ENCODE measurements at places on chromosomes 2 and 18.

DNA sequence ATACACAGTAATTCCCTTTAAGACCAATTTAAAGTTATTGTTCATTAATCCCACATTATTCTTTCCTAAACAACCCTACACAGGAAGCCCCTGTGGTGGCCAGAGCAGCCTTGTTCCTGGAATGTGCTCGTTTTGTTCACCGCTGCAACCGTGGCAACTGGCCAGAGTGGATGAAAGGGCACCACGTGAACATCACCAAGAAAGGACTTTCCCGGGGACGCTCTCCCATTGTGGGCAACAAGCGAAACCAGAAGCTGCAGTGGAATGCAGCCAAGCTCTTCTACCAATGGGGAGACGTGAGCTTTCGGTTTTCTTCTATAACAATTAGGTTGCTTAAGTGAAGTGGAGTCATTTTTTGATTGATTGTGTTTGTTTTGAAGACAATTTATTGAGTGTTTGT is 101.0 kb downstream of the UNC80 start:
- peak; percentile 99 for ATAC-seq

DNA sequence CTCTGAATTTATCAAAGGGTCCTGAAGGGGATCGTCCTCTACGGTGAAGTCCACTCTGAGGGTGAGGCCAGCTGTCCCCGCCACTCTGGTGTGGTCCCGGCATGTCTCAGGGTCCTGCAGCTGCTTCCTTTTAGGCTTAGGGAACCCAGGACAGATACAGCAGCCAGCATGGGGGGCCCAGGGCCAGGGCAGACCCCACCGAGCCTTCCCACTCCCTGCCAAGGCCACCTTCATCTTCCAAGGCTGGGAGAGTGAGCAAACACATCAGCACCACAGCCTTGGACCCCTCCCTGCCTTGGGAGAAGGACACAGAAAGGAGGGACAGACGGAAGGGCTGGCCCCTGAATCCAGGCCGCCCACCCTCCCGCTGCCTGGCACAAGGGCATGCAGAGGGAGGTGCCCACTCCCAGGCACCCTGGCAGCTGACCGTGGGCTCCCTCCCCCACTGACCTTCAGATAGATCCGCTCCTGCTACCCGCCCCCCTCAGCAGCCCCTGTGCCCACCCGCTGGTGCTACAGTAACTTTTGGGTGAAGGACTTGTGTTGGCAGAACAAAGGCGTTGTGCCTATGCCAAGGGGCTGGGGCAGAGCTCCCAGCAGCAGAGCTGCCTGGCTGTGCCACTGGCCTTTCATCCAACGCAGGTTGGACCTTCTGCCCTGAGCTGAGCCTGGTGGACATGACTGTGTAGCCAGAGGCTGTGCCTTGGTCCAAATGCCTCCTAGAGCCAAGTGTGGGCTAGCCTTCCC is 7.6 kb downstream of the CYP26B1 start:
- no peak for ATAC-seq

DNA sequence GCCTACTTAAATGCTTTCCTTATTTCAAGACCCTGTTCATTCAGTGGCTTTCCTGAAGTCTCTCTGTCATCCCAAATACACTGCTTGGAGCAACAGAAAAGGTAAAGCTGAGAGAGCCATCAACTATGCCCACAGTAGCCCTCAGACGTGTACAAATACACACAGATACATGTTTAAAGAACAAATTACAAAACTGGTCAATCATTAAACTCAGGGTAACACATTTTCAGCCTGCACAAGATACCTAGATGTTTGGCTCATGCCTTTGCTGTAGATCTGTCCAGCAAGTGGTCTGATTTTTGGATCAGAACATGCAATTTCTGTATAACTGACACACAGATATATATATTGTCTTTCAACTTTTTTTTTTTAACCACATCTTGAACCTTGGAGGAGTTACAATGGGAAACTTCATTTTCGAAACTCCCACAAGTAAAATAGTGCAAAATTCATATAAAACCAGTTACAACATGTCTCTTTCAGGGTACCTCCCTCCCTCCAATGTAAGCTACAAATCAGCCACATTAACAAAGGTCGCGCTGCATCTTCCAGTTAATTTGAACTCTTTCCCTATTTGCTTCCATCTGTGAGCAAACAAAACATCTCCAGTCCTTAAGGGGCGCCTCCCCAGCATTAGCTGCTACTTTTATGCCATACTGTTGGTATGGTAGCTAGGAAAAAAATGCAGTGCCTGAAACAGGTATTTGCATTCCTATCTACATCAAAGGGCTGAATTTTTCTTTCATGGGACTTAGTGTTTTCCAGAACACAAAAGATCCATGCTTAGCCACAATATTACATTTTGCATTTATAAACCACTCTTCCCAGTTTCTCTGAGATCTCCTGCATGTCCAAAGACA is 311.9 kb downstream of the NRXN1 start:
- ATAC-seq = no peak

DNA sequence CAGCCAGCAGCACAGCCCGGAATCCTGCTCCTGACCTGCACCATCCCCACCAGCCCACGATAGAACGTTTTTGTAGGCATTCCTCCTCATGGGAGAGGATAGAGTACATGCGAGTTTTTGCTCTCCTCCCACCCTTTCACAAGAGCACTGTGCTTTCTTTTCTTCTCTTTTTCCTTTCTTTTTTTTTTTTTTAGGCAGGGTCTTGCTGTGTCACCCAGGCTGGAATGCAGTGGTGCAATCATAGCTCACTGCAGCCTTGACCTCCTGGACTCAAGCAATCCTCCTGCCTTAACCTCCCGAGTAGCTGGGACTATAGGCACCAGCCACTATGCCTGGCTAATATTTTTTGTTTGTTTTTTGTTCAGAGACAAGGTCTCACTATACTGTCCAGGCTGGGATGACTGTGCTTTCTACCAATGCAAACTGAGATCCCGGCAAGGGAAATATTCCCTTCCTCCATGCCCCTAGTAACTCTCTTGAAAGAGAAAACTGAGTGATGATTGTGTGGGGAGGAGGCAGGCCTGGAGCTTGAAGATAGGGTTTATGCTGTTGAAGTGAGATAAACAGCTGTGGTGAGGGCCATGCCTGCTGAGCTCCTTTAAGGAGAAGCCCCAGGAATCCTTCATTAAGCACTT is 82.6 kb upstream of the TXNDC2 start:
- no peak for ATAC-seq

GRCh38 chr2:73291461-73292315 is 1.7 kb downstream of the EGR4 start:
- ATAC-seq = peak; percentile 62

- no peak for ATAC-seq
Measured at GRCh38 chr2:127405255-127405610, 13.0 kb upstream of the PROC start.

GRCh38 chr18:47545613-47546012 is 294.2 kb upstream of the SKOR2 start:
- ATAC-seq = no peak

GRCh38 chr2:44616667-44617155 is 255.0 kb downstream of the CAMKMT start:
- peak; percentile 7 for ATAC-seq

- peak; percentile 51 for ATAC-seq
Measured at GRCh38 chr2:54482715-54483114, 26.6 kb downstream of the SPTBN1 start.

- ATAC-seq = no peak
Measured at GRCh38 chr2:204560902-204561301, 15.6 kb downstream of the PARD3B start.

GRCh38 chr18:47746615-47747014 is 183.8 kb downstream of the SMAD2 start:
- ATAC-seq = no peak

- no peak for ATAC-seq
Measured at GRCh38 chr2:233179848-233180366, 71.6 kb upstream of the ATG16L1 start.

DNA sequence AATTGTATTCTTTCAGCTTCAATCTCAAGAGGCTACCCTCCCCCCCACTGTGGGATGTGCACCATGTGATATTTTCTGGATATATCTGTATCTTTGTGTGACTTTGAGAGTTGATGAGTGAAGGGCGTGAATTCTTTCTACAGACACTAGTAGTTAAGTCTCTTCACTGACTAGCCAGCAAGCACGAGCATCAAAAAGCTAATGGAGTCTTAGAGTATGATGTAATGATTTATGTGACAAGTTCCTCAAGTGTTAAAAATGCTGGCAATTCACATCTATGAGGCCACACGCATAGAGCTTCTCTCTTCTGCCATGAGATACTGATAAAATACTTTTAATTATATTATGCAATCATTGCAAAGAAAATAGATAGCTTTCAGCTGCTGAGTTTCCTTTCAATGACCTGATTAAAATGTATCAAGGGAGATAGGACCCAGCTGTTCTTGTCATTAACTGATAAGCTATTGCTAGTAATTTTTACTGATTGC is 304.8 kb downstream of the TRIB2 start:
- peak; percentile 94 for ATAC-seq
